GM04503 (cell line): ENCODE measurements at places on chromosomes 3 and 15.

- no peak for DNase-seq
Measured at GRCh38 chr3:48985831-48986376, 4.1 kb upstream of the P4HTM start.

- DNase-seq, result no peak
Measured at GRCh38 chr3:63232764-63233396, 45.2 kb upstream of the SYNPR start.

DNA sequence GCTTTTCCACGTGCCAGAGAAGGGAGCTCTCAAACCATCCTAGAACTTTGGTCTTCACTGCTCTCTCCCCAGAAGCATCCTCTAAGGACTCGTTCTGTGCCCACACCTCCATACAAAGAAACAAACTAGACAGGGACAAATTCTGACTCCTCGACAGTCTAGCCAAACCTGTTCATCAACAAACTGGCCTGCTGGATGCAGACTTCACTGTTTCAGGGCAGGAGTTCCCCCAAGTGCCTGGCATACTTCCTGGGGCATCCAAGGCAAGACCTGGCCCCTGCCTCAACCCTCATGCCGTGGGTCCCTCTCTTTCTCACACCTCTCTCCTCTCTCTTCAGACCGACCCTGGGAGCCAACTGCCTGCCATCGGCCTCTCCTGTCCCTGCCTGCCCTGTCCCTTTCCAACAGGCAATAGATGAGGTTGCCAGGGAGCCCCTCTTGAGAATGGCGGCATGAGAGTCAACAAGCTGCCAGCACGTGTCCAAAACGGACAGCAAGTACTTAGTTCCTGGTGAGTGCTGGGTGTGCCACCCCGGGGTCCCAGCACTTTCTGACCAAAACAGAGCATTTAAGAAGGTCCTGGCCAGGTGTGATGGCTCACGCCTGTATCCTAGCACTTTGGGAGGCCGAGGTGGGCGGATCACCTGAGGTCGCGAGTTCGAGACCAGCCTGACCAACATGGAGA lies 79.1 kb upstream of the HES1 start:
- no peak for DNase-seq

GRCh38 chr3:47711596-47711995 lies 70.1 kb downstream of the SMARCC1 start:
- DNase-seq, result no peak

GRCh38 chr3:63954182-63954581 lies 42.0 kb upstream of the SCAANT1 start:
- no peak for DNase-seq

GRCh38 chr3:111715911-111716523 lies 120.9 kb upstream of the ZBED2 start:
- no peak for DNase-seq

DNA sequence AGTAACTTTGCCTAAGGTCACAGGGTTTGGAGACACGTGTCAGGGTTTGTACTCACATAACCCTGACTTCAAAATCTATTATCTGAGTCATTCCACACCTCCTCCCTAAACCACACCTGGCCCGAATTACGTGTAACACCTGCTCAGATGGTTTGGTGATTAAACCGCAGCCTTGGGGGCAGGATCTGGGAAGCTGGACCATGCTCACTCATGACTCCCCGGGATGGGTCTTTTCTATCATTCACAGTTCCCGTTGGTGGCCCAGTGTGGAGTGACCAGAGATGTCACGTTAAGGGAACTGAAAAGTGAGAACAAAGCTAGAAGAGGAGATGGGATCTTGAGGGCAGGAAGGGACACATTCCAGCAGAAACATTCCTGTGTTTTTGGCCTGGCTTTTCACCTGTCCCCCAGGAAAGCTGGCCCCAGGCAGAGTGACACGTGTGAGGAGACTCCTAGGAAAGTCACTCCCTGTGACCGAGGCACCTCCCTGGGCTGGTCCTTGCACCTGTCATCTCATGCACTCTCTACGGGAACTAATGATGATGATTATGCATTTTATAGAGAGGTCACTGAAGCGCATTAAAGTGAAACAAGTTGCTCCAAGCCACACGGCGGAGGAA lies 75.4 kb upstream of the POMGNT2 start:
- DNase-seq, result no peak

DNA sequence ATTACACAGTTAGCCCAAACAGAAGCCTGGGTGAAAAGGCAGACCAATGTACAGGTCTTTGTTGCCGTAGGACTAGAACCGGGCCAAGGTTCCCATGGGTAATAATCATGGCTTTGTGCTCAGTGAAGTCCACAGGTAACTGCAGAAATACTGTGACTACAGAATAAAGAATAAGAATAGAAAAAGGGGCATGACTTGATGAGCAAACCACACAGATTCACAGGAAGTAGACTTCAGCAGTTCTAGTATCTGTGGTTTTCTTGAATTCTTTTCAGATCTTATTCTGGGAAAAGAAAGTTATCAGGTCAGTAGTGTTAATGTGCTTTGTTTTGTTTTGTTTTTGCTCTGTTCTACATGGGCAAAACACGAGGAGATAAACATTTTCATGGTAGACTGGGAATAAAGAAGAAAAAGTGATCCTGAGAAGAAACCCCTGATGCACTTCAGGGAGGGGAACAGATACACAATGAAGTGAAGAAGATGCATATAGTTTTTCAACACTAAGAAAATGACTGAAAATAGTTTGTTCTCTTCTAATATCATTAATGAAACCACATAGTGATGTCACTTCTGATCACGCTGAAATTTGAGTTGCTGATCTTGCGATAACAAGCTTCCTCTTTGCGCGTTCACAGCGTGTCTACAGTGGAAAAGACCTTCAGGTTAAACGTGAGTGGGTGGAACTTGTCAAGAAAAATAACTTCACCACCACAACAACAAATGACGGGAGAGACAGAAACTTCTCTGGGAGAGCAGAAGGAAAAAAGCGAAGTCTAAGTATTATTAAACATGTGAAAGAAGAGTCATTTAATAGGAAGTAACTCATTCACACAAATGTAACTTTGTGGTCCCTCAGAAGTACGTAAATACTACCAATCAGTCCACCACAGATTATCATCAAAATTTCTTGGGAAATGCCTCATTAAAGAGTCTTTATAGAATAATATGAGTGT lies 315.8 kb upstream of the SATB1 start:
- DNase-seq, result no peak

- no peak for DNase-seq
Measured at GRCh38 chr15:79615754-79616153, 183.6 kb downstream of the MINAR1 start.

DNA sequence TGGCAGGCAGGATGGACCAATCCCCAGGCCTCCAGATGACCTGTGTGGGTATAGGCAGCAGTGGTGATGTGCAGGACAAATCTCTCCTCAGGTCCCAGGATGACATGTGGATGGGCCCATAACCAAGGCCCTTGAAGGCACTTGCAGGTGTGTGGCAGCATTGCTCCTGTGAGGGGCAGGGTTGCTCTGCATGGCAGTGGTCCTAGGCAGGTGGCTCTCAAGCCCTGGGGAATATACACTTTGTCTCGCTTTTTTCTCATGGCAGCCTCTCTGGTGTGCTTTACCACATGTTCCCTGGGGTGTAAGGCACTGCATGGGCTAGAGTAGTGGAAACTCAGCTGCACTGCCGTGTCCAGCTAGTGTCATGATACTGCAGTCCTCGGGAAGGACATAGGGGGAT lies 503.6 kb downstream of the UNC13C start:
- DNase-seq, result no peak

- peak; percentile 49 for DNase-seq
Measured at GRCh38 chr15:38589502-38589901, 24.9 kb upstream of the RASGRP1 start.

DNA sequence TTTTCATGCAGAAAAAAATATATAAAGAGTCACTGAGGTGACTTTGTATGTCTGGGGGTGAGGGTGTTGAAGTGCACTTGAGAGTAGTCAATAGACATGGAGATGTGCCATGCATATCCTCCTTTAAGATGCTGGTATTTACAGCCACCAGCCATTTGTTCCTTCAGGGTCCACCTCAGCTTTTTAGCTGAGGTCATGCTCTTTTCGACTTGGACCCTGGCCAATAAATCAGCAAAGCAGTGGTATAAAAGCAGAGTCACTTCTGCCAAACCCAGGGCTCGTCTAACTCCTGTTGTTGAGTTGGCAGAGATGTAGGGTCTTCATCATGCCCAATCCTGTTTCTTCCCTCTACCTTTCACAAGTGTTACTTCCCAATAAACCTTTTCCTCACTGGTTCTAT lies 75.1 kb upstream of the OSTN start:
- DNase-seq, result no peak

DNA sequence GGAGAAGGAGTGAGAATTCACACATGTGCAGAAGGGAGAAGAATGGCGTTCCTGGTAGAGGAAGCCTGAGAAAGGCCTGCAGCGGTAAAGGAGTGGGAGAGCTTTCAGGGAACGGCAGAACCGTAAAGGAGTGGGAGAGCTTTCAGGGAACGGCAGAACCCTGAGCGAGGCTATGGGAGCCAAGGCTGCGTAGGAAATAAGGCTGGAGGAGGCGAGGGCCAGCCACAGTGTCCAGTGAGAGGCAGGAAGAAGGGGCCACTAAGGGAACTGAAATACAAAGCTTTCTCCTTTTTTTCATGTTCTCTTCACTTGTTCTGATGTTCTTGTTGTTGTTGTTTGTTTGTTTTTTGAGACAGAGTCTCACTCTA lies 41.6 kb downstream of the GOLGA6L10 start:
- no peak for DNase-seq

- no peak for DNase-seq
Measured at GRCh38 chr3:74845081-74845480, 230.6 kb upstream of the CNTN3 start.

GRCh38 chr15:70113304-70113700 lies 15.6 kb upstream of the TLE3 start:
- no peak for DNase-seq

DNA sequence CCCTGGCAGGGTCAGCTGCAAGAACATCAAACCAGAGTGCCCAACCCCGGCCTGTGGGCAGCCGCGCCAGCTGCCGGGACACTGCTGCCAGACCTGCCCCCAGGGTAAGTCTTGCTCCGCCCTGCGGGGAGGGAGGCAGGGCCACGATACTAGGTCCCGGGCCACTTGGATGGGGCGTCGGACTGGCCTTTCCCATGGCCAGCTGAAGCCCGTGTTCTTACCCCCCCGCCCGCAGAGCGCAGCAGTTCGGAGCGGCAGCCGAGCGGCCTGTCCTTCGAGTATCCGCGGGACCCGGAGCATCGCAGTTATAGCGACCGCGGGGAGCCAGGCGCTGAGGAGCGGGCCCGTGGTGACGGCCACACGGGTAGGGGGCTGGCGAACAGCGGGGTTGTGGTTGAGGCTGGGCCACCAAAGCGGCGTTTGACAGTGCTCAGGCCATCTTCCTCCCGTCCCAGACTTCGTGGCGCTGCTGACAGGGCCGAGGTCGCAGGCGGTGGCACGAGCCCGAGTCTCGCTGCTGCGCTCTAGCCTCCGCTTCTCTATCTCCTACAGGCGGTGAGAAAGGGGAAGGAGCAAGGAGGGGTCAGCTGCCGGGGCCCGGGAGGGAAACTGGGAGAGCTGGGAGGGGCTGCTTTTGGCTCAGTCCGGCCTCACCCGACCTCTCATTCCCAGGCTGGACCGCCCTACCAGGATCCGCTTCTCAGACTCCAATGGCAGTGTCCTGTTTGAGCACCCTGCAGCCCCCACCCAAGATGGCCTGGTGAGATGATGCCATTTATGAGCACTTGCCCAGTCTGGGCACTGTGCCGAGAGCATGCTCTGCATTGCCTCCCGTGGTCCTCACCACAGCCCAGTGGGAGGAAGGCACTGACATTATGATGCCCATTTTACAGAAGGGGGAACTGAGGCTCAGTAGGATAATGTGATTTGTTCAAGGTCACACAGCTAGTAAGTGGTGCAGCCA lies 1.7 kb downstream of the CHRD start:
- DNase-seq, result no peak

GRCh38 chr3:36701249-36701572 lies 63.1 kb downstream of the DCLK3 start:
- no peak for DNase-seq

DNA sequence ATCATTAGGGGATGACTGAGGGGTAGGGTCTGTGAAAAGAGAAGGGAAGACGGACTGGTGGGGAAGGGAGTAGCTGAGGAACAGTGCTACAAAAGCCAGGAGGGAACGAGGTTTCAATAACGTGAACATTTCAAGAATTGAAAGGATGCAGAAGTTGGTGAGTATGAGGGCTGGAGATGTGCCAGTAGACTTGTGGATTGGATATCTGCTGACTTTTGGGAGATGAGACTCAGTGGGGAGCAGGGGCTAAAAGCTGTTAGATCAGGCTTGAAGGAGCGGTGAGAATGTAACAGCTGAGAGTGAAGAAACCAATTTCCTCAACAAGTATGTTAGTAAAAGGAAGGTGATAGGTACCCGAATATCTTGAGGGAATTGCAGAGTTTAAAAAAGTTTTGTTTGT lies 65.2 kb downstream of the GTPBP8 start:
- DNase-seq, result no peak

DNA sequence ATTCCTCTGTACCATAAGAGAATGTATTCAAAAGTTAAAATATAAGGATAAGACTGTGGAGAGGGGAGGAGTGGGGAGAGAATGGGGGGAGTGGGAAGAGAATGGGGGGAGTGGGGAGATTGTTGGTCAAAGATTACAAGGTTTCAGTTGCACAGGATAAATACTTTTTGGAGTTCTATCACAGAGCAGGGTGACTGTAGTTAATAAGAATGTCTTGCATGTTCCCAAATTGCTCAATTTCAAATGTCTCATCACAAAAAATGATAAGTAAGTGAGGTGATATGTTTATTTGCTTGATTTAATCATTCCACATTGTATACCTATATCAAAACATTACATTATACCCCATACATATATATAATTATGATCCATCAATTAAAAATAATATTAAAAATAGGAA lies 23.0 kb upstream of the MEF2A start:
- no peak for DNase-seq

GRCh38 chr15:72155003-72155621 lies 36.9 kb downstream of the SENP8 start:
- no peak for DNase-seq

DNA sequence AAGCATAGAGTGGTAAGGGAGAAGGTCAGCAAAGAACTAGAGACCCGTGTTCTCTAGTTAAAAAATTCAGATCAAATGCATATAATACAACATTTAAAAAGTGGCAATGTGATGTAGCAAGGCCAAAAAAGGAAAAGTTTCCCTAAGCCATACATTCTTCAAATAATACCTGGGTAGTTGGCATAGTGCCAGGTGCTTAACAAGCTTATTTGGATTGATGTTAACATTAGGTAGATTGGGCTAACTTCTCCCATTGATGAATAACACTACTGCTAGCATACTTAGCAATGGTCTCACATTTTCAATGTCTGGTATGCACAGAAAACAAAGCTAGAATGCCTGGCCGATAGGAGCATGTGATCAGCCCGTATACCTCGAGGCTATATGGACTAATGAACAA lies 283.6 kb upstream of the RARB start:
- DNase-seq, result no peak

DNA sequence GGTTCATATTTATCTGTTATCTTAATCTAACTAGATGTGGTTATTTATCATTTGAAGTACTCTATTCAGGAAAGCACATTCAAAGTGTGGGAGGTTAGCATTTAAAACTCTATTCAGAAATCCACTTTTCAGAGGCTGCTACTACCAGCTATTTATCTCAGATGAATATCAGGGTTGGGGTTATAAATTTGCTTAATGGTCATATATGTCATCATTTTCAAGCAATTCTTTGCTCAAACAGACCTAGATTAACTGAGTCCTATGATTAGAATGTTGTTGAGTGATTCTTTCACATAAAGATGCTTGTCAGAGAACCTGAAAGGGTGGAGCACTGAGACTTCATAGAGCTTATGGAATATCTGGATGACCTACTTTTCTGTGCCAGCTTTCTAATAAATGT lies 436.9 kb upstream of the TGFBR2 start:
- no peak for DNase-seq

- DNase-seq, result no peak
Measured at GRCh38 chr3:190847436-190847835, 15.1 kb downstream of the GMNC start.
